ENCODE measurements at places on chromosomes 5 and 9.
A peak's percentile ranks its signal among the peaks of the same experiment; 100 is the strongest.

DNA sequence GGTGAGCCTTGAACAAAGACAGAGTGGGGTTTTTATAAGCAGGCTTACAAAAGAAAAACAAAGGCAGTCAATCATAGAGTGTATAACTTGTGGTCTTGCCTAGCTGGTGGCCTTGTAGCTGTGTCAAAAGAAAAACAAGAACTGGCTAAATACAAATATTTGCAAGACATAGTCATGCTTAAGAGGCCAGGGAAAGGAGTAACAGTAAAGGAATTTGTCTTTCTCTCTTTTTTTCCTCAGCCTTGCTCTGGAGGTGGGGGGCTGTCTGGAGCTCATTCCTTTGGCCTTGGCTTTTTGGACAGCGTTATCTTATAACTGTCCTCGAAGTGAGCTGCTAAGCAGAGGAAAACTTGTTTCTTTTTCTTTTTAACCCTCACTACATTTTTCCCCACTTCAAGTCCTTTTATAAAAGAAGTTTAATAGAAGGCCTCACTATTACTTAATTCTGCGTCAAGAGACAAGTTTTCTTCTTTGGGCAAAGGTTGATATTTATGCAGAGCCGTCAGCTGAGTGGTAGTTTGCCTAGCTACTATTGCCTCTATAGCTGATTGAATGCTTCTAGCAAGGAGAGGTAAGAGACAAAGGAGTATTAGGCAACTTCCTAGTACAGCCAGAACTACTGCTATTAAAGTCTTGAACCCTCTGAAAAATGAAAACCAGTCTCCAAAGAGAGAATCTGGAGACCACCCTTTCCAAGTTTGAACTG, 14.3 kb downstream of the CEL start:
- peak; percentile 76 for DNase-seq

- DNase-seq, result no peak
Measured at GRCh38 chr9:131310833-131311554, 21.5 kb downstream of the PLPP7 start.

DNA sequence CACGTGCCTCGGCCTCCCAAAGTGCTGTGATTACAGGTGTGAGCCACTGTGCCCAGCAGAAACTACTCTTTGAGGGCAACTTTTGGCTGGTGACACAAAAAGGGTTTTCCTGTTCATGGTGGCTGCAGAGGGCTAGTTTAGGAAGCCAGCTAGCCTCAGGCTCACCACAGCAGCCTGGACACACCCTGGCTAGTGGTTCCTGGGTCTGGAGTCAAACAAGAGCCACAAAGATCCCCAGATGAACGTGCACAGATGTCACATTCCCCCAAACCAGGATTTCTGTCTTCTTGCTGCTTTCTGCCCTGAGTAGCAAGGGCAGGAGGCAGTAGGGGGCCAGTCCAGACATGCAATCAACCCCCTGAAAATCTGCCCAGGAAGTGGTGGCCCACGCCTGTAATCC, 6.8 kb downstream of the HBEGF start:
- no peak for DNase-seq

DNA sequence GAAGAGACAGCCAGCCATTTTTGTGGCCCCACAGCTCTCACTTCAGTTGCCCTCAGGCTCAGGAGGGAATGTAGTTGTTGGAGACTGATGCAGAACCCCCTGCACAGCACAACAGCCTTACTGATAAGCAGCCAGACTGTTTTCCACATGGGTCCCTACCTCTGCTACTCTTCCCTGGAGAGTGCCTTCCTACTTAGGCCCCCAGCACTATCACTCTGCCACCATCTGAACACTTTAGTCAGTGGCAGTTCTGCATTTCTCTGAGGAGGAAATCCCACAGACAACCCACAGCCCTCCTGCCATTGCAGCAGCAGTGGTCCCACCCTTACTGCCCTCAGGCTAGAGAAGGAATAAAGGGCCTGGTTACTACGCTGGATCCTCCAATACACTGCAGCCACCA, 61.8 kb upstream of the PTPRD start:
- no peak for DNase-seq

DNA sequence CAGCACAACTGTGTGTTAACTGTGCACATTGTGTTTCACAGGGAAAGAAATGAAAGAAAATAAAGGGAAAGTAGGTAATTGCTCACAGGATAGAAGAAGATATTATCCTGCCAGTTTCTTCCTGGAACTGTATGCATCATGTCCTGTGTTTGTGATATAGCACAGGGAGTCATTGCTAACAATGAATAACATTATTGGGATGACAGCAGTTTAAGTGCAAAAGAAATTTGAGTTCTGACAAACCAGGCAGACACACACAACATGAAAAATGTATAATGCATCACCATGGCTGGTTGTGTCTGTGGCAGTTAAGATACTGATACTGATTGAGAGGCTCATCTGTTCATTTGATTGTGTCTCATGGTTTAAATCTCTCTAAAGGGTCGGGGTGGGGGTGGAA, 145.4 kb downstream of the SPATA31D1 start:
- DNase-seq, result peak; percentile 53

GRCh38 chr9:97723819-97724218, 26.7 kb upstream of the XPA start:
- DNase-seq, result no peak

GRCh38 chr5:6820851-6821479, 107.7 kb downstream of the TENT4A start:
- no peak for DNase-seq

DNA sequence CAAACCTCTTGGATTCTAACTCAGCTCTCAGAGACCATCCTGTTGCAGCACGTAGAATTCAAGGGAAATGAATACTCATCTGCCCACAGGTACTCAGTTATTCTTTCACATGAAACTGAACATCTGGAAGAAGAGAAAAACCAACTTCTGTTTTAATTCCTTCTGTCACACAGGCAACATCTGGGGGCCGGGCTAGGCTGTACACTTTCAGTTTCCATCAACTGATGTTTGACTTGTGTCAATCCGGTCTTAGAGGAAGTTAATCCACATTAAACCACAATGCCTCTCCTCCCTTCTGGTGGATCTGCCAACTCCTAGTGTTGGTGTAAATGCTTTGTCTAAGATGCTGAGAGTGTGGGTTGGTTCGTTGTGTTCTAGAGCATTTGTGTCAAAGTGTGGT, 17.6 kb downstream of the DMRT3 start:
- no peak for DNase-seq

- DNase-seq, result no peak
Measured at GRCh38 chr5:18395126-18396110, 761.2 kb downstream of the TAF11L14 start.

DNA sequence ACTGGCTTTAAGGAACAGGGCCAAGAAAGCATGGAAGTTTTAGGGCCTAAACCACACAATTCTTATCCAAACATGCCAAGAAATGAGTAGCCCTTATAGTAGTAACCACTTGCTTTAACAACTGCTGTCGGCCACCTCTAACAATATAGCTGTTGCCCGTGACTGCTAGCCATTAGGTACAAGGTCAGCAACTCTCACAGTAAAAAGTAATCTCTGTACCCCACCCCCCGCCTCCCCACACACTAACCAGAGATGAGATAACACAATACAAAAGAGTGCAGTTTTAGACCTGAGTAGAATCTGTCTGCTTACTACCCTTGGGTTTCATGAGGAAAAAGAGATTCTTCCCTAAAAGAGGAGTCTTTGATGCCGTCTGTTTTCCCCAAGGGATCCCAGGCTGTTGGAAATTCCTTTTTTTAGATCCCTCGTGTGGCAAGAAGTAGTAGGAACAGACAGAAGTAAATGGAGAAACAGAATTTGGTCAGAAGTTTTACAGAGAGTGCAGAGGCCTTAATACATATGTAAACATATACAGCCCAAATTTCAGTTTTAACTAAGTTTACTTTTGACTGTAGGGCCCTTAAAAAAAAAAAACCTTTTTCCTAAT, 94.3 kb downstream of the WDR41 start:
- DNase-seq, result no peak

- DNase-seq, result peak; percentile 56
Measured at GRCh38 chr9:69195668-69196067, 21.6 kb downstream of the TJP2 start.

- DNase-seq, result no peak
Measured at GRCh38 chr9:135144581-135145170, 57.2 kb downstream of the OLFM1 start.

GRCh38 chr9:119533504-119533903, 164.3 kb upstream of the BRINP1 start:
- no peak for DNase-seq

GRCh38 chr9:88938189-88938588, 53.1 kb upstream of the S1PR3 start:
- no peak for DNase-seq

DNA sequence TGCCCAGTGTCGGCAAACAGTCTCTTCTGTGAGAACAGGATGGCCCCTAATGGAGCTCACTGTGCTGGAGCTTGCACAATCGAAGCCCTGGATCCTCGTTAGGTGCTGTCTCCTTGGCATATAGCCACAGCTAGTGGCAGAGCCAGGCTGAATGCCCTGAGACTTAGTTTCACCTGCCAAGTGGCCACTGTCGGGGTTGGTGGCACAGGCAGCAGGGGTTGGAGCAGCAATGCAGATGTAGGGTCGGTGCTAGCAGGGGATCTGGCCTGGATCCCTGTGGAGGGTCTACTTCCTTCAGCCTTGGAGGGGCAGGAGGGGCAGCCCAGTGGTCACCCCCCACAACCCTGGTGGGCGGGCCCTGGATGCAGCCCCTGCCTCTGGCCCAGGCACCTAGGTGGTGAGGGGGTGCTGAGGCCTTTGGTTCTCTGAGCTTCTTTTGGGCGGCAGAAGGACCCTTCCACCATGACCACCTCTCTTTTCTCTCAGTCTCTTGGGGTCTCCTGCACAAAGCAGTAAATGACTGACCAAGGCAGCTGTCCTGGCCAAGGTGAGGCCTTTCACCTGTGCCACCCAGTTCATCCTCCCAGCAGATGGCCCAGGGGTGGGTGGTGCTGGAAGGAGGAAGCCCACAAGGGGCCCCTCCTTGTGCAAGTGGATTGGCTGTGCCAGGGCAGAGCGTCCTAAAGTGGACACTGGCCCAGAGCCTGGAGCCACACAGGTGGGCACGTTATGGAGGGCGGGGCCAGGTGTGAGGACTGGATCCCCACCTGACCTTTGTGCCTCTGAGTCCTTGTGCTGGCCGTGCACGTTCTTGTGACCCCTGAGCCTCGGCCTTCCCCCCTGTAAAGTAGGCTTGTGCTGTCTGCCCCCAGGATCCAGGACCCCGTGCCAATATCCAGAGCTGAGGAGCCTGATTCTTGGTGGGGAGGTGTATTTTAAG, 44.8 kb downstream of the PHF2 start:
- no peak for DNase-seq

DNA sequence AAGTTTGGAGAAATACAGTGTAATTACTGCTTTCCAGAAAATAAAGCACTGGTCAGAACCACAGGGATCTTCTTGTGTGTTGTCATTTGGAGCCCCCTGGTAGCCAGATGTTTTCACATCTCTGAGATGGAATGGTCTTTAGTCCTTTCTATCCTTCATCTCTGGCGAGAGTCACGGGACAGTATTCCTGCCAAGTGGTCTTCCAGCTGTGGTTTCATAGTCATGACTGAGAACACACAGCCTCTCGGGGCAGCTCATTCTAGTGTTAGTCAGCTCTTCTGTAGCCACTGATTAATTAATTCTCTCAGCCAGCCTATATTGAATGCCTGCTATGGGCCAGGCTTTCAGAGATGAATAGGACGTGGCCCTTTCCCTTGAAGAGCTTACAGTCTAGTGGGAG, 34.1 kb downstream of the HMGXB3 start:
- DNase-seq, result peak; percentile 93

GRCh38 chr9:33136721-33137670, 30.1 kb downstream of the B4GALT1 start:
- no peak for DNase-seq

GRCh38 chr5:84253946-84254345, 130.7 kb downstream of the EDIL3 start:
- no peak for DNase-seq

- DNase-seq, result peak; percentile 44
Measured at GRCh38 chr5:139149477-139150199, 48.5 kb downstream of the SIL1 start.

- DNase-seq, result no peak
Measured at GRCh38 chr5:61281686-61282085, 50.4 kb upstream of the ZSWIM6 start.

DNA sequence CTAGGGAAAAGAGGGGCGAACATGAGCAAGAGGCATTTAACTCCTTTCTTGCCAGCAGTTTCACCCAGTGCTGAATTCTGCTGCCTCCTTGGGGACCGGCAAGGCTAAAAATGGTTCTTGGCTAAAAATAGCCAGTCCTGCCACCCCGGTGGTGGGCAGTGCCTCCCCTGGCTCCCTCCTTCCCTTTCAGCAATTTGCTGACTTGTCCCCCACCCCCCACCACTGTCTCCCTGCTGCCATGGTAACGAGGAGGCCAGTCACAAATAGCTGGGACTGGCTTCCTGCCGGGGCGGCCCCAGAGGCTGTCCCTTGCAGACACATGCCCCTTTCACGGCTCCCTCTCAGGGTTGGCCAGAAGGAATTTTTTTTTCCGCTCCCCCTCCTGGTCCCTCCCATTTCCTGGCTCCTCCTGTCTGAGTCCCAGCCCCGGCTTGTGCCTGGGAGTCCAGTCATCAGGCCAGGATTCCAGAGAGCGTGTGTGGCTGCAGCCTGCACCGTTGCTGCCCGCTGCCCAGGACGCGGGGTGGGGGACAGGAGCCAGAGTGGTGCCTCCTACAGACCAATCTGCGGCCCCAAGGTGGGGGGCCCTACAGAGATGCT, 130.3 kb downstream of the RGS3 start:
- DNase-seq, result peak; percentile 99

- DNase-seq, result no peak
Measured at GRCh38 chr5:74183041-74183440, 457.5 kb downstream of the ENC1 start.

GRCh38 chr9:21684831-21685362, 117.5 kb upstream of the MTAP start:
- peak; percentile 75 for DNase-seq

DNA sequence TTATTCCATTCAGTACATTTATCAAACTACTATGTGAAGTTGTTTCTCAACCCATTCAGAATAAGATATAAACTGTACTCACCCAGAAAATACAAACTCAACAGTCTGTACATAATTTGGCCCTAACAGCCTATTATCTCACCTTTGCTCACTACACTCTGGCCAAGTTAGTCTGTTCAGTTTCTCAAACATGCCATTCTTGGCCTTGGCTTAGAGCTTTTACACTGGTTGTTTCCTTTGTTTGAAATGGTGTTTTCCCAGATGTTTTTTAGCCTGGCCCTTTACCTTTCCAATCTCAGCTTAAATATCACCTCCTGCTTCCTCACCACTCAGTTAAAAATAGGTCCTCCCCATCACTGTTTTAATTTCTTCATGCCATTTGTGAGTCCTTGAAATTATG, 13.6 kb downstream of the CDC42SE2 start:
- DNase-seq, result no peak

GRCh38 chr5:115386657-115387056, 90.2 kb upstream of the CCDC112 start:
- DNase-seq, result no peak
